ENCODE measurements at places on chromosomes 5 and 9.

DNA sequence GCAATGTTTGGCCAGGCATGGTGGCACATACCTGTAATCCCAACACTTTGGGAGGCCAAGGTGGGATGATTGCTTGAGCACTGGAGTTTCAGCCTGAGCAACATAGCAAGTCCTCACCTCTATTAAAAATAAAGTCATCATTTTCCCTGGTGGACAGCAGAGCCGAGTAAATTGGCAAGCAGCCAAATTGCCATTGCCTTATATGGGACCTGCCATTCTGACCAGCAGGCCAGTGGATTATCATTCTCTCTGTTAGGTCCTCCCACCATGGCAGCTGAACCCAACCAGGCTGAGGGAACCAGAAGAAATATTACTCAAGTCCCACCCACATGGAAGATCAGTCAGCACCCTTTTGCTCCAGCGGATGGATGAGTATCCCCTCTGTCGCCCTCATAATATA, 1829.9 kb downstream of the EFNA5 start:
- DNase-seq: no peak

- no peak for DNase-seq
Observed at GRCh38 chr9:88950341-88951154, 40.7 kb upstream of the S1PR3 start.

- DNase-seq: no peak
Observed at GRCh38 chr5:126716861-126717260, 60.1 kb upstream of the LMNB1 start.

GRCh38 chr5:10445352-10445751, 3.7 kb downstream of the ROPN1L start:
- no peak for DNase-seq

GRCh38 chr9:4603830-4604229, 58.3 kb upstream of the PLPP6 start:
- no peak for DNase-seq

- DNase-seq: no peak
Observed at GRCh38 chr5:64884541-64884940, 115.8 kb downstream of the CWC27 start.

- DNase-seq: no peak
Observed at GRCh38 chr9:114086009-114086408, 7.9 kb upstream of the AMBP start.

GRCh38 chr5:34499001-34499734, 157.0 kb upstream of the RAI14 start:
- DNase-seq: no peak

GRCh38 chr9:2335260-2335659, 286.3 kb upstream of the VLDLR start:
- DNase-seq: no peak

All from NCI-H1436 treated with DMSO at 0.1 percent for 48 hours (cell line).